ENCODE measurements at places on chromosomes 3 and 15.

GRCh38 chr3:76034649-76035048 is 249.3 kb upstream of the ZNF717 start:
- DNase-seq = no peak

DNA sequence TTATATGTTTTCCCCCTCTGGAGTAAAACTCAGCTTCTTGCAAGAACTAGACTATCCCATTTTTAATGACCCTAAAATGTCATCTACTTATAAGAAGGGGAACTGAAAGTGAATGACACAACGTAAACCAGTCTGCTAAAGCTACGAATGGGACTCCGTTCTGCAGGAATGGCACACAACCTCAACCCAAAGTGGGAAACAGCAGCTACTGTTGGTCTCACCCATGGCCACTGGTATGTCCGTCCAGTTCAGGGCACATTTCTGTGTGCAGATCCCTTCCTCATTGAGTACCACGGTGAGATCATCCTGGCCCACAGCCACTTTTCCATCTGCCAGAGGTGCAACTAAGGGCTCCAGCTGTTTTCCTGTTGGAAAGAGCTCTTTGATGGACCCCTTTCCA is 23.8 kb downstream of the VPS39 start:
- DNase-seq = no peak

GRCh38 chr15:76064375-76064774 is 4.6 kb downstream of the TMEM266 start:
- DNase-seq = no peak

DNA sequence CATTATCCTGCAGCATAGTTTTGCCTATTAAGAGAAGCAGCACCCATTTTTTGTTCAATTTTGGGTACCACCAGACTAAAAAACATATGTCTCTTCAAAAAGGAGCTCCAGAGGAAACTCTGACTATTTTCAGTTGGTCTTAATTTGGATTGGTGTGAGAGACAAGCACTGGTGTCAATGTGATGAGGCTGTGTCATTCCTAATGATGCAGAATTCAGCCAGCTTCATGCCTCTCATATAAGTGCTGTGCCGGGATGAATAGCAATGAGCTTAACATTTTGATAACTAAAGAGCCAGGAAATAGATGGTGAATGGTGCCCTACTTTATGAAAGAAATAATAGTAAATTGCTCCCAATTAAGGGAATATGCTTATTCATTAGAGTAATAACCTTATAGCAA is 15.9 kb downstream of the POPDC2 start:
- no peak for DNase-seq

DNA sequence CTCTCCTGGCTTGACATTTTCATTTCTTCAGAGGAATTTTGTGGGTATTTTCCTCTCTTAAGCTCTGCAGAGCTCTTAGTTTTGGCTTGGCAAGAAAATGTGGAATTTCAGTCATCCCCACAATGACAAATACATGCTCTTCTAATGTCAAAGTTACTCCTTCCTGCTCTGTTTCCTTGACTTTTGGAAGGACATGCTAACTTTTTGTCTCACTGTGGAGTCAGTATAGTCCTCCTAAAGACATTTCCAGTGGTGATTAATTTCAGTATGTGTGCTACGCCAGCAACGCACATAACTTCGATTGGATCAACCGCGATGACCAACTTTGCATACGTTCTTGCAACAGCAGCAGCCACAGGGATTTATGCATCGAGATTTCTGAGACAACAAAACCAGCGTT is 13.3 kb downstream of the EBLN2 start:
- no peak for DNase-seq

DNA sequence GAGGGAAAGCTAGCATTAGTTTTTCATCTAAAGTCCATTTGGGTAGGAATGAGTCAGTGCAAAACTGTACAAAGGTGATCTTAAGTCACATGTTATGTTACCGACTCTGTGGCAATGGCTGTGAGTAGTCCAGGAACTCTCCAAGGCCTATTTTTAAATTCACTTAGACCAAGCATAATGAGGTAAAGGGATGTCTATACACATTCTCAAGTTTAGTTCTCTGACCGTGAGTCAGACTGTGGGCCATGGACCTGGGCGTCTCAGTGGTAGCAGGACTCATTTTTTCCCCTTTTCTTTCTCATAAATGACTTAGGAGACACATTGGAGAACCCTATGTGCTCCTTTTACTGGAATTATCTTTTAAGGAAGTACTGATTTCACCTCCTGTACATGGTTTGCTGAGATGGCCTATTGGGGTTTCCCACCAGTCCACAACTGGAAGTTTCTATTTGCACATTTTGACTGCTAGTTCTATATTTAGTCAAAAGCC is 488.7 kb upstream of the TPRG1 start:
- no peak for DNase-seq

DNA sequence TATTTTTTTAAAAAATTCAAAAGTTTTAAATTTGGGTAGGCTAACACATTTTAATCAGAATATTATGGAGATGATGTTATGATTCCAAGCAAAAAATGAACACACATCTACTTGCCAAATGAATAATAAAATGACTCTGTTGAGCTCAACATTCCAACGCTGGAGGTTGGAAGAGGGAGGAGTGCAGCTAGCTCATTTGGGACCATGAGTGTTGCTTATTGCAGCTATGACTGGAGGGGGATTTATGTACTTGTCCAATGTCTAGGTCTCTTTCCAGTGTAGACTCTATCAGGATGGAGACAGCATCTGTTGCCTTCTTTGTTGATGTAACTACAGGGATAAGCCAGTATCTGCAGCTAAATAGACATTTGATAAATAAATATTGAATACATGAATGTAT is 310.6 kb downstream of the CACNA2D3 start:
- DNase-seq = no peak

DNA sequence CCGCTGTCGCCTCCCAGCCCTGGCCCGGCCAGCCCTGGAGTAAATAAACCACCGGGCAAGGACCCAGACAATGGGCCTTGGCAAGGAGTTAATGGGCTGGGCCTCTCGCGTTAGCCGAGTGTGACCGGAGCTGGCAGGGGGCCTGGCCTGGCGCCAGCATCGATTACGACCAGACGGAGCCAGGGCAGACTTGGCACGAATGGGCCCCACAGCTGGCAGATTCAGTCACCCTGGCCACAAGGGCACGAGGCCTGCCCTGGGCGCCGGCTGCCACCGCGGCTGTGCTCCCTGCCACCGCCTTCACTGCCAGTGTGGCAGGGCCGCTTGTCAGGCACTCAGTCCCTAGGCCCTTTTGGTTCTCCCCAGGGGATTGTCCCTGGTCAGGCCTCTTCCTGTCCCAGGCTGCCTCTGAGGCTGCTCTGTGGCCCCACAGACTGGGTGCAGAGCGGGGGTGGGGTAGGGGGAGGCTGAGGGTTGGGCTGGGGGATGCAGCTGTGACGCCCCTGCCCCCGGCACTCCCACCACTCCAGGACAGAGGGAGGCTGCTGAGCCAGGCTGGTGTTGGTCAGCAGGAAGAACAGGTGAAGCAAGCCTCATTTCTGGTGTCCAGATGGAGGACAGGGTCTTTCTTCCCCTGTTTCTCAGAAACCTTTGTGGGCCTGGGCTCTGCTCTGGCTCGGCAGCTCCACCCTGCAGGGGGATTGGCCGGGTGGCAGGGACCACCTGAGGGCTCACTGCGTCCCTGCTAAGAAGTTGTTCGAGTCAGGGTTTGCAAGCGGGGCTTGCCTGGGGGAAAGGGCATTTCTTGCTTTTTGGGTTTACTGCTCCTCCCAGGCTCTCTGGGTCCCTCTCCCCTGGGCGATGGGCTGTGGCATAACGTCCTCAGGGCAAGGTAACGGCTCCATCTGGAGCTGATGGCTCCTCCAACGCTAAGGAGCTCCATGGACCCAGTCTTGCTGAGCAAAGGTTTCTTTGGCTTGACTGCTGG is 30.5 kb upstream of the SRP14 start:
- DNase-seq = no peak

- no peak for DNase-seq
These were observed 95.7 kb upstream of the C3orf80 start for GRCh38 chr3:160129459-160130061.

DNA sequence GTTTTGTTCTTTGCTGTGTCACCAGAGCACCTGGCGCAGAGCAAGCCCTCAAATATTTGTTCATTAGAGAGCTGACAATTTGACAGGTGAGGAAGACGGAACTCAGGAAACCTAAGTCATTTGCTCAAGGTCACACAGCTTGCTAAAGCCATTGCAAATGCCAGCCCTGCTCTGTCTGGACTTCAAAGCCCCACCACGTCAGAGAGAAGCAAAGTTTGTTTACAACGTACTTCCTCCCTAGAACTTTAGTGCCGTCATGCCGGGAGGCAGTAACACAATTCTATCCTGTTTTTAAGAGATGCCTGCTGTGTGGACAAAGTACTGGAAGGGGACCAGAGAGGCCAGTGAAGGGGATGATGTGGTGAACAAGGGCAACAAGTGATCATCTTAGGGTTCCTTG is 216.6 kb upstream of the PRICKLE2 start:
- no peak for DNase-seq

DNA sequence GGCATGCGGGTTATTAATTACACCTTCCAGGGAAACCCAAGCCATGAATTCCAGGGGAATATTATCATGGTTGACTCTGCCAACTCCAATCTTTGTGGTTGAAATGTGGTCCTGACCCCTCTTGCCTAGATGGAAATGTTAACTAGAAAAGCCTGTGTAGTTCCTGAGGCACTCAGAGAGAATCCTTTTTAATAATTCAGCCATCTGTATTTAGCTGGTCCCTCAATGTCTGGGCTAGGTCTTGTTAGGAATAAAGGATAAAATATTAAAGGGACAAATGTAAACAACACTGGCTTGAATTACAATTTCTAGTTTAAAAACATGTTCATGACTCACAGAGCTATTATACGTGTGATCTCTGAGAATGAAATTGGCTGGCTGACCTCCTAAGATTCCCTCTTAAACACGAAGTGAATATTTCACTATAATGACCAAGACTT is 435.2 kb upstream of the SUCLG2 start:
- no peak for DNase-seq

DNA sequence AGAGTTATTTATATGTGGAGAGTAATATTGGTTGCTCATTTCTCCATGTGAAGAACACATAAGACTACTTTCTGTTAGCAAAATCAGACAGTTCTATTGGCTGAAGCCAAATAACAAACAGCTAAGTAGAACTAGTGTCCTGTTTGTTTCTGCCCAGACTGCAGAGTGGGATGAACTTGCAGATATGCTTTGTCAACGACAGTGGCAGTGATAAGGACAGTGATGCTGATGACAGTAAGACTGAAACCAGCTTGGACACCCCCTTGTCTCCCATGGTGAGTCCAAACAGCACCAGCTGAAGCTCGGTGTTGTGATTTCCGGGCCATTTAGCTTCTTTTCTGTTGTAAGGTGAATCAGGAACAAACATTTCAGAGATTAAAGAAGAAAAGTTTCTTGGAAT is 102.6 kb upstream of the IL12A start:
- DNase-seq = no peak

DNA sequence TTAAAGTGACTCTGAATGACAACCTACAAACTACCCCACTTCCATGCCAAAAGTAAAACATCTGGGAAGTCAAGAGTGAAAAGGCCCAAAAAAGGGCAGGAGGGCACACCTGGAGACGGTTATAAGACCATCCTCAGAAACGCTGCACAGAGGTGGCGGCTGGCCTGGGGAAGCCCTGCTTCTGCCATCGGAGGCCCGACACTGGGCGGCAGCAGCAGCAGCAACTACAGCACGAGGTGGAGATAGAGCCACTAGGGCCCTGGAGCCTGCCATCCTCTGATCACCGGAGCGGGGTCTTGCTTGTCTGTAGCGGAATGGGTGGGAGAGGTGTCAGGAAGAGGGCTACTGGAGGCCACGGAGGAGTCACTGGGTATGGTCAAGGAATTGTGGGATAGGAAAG is 283.3 kb downstream of the ADAMTS17 start:
- DNase-seq = no peak

GRCh38 chr3:11588755-11589154 is 55.0 kb downstream of the VGLL4 start:
- no peak for DNase-seq

GRCh38 chr3:181948286-181948685 is 236.6 kb downstream of the SOX2 start:
- DNase-seq = no peak

- DNase-seq = no peak
These were observed 334.8 kb downstream of the NAALADL2 start for GRCh38 chr3:175193815-175194518.
